ENCODE measurements at places on chromosomes 7 and 10.

- peak; percentile 79 for DNase-seq
These were observed 11.8 kb upstream of the ACBD5 start for GRCh38 chr10:27252267-27253000.

- DNase-seq = no peak
These were observed 10.1 kb upstream of the PON1 start for GRCh38 chr7:95334447-95334846.

DNA sequence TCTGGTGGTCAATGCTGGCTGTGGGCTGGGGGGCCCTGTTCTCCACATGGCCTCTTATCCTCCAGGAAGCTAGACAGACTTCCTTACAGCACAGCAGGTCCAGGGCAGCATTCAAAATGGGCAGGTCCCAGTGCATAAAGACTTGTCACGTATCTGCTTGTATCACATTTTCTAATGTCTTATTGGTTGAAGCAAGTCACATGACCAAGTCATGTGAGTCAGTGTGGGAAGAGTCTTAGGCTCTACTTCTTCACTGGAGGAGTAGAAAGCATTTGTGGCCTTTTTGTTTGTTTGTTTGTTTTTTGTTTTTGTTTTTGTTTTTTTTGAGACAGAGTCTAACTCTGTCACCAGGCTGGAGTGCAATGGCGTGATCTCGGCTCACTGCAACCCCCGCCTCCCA lies 104.7 kb downstream of the COL13A1 start:
- DNase-seq = no peak

- DNase-seq = no peak
These were observed 368.9 kb downstream of the RPS24 start for GRCh38 chr10:78402591-78402990.

GRCh38 chr10:14349081-14349480 lies 18.4 kb upstream of the FRMD4A start:
- DNase-seq = no peak

DNA sequence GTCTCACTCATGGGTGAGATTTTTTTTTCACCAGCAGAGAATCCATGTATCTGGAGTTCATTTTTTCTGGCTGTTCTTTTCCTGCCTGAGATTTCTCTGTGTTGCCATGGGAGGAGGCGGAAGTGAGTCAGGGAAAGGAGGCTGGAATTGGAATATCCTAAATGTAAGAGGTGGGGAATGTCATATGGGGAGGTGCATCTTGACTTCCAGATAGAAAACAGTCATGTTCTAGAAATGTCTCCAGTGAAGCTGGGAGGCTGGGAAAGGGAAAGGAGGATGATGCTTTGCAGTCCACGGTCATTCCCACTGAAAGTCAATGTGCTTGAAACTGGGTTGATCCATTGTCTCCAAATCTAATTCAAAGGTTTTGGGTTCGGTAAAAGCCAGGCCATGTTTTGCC lies 39.7 kb upstream of the HPS1 start:
- no peak for DNase-seq
